ENCODE measurements at places on chromosomes 1 and 21. TPM values are rescaled to one million over a fixed set of nuclear protein-coding genes. Genes with fewer than 3 reads are reported as not detected.

Gene HCN3
- 4.8 TPM for total RNA-seq

Gene LRRIQ3
- 1.0 TPM for total RNA-seq

Gene SAMD13
- total RNA-seq, result 0.45 TPM

Gene E2F2
- 2.9 TPM for total RNA-seq

Gene RNU1-4
- total RNA-seq, result not detected

Gene RGS1
- not detected for total RNA-seq
